Stimulated activated CD8-positive, alpha-beta memory T cell treated with anti-CD3 and anti-CD28 coated beads, Interleukin-7, amount 100 ng/mL, for 24 hours (primary cell): ENCODE measurements at places on chromosomes 2 and 18.

- DNase-seq: no peak
Observed at GRCh38 chr2:134081238-134081938, 172.5 kb upstream of the MGAT5 start.

DNA sequence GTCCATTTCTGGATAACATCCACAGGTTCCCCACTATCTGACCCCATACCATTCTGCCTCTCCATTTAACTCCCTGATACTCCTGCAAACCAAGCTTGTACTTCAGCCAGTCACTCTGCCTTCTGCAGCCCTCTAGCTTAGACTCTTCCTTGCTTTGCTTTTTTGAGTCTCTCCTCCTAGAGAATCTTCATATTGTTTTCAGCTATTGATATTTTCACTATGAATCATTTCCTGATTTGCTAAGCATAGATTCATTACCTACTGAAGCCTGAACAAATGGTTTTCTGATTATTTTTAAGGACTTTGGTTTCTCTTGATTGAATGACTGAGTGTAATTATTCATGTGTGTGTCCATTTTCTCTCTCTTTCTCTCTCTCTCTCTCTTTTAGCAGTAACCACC lies 2102.3 kb upstream of the CELF4 start:
- DNase-seq: no peak

- no peak for DNase-seq
Observed at GRCh38 chr2:48736251-48736650, 19.3 kb downstream of the LHCGR start.

DNA sequence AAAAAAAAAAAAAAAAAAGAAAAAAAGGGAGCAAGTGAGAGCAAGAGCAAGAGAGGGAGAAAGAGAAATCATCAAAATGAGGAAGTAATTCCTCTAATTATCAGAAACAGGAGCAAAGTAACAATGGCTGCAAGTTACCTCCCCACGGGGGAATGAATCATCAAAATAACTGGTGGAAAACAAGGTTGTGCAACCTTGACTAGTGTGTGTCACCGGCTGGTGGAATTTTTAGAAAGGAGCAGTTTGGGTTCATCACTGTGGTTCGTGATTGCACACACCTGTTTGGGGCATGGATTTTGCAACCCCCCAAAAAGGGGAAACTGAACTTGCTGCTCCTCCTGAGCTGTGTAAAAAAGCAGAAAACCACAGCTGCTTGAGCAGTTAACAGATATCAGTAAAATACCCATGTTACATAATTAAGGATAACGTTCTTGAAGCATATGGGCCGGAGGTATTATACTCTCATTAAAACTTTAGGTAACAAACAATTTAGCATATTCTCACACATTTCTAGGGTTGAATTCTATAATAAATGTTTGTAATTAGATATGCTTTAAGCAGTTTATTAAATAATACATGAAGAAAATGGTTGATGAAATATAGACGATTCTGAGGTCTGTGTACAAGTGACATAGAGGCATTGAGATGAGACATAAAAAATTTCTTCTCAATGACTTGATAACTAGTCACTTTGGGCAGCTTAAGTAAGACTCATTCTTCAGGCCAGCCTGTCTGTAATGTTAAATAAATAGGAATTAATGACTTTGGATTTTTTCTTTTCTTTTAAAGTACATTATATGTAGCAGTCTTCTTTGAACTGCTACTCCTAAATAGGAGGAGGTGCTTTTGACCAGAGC lies 184.2 kb upstream of the ZEB2 start:
- no peak for DNase-seq

- DNase-seq: no peak
Observed at GRCh38 chr18:8552151-8552550, 57.1 kb upstream of the RAB12 start.
